ENCODE measurements at places on chromosomes 1 and 21.

DNA sequence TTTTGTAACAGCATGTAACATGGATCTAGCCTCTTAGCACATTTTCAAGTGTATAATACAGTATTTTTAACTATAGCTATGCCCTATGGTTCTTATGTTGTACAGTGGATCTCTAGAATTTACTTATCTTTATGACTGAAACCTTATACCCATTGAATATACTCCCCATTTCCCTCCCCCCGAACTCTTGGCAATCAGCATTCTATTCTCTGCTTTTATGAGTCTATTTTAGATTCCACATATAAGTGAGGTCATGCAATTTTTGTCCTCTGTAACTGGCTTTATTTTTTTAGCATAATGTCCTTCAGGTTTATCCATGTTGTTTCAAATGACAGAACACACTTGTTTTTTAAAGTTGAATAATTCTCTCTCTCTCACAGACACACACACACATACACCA lies 3.1 kb upstream of the GBP6 start:
- no peak for DNase-seq

DNA sequence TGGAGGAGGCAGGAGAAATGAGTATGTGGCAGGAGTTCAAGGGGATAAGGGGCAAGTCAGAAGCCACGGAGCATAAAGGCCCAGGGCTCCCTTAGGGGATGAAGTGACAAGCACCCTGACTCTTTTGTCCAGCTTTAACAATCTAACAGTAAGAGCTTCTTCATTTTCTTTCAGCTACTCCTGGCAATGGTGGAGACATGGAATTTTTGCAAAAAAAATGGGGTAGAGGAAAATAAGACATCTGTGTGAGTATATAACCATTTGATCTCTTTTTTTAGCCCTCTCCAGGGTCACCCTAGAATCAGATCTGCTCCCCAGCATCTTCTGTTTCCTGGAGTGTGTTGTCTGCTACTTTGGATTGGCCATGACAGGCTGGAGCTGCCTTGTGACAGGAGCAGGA lies 47.1 kb downstream of the ZNF697 start:
- no peak for DNase-seq

GRCh38 chr1:208235982-208236761 lies 8.0 kb downstream of the PLXNA2 start:
- no peak for DNase-seq

DNA sequence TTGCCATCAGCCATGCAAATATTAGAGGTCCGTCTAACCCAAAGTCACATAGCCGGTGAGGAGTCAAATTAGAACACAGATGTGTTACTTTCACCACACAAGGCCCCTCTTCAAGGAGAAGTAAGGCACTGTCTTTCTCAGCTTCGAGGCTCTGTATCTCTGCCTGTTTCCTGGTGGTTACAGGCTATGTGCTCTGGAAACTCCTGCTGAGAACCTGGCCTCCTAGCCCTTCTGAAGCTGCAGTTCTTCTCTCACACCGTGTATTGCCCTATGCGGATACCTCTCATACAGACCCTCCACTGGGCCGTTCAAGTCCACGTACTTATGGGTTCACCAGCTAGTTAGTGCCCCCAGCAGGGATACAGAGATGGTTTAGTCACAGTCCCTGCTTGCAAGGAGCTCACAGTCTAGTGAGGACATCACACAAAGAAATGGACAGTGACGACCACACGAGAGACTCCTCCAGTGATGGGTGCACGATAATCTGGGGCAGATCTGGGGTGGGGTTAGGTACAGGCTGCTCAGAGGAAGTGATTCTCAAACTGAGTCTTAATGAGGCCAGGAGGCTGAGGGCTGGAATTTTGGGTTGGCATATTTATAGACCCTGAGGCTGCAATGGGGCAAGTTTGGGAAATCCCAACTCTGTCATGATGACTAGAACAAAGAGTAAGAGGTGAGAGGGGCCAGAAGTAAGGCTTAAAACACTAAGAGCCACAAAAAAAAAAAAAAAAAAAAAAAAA lies 22.8 kb upstream of the ELOA start:
- no peak for DNase-seq

DNA sequence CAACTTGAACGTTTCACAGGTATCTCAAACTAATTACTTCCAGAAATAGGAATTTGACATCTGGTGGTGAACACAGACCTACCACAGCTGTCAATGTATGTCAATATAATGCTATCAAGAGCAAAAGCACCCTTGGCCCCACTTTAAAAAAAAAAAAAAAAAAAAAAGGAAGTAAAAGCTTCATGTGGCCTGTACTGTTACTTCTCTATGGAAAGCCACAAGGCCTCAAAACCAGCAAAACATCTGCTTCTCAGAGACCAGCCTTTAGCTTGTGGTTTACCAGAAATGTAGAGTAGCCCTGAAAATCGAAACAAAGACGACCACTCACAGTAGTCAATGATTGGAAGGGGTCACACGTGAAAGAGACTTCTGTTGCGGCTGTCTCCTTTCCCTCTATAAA lies 109.6 kb downstream of the SLC45A1 start:
- DNase-seq, result no peak

DNA sequence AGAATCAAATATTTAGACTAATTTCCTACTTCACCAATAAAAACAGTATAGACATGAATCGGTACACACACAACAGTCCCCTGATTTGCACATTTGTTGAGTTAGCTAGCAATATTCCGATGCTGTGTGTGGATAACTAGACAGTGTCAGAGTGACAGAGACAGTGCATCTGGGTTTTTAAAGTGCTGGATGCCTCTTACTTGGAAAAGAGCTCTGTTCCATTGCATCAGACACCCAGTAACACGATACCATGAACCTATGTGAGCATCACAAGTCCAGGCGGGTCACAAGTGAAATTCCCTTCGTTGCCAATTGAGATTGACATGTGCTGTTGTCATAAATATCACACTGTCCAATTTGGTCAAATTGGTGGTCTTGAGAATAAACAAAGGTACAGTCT lies 82.0 kb upstream of the ESRRG start:
- no peak for DNase-seq

- DNase-seq, result peak; percentile 78
Measured at GRCh38 chr21:33127154-33127867, 57.4 kb downstream of the OLIG1 start.

DNA sequence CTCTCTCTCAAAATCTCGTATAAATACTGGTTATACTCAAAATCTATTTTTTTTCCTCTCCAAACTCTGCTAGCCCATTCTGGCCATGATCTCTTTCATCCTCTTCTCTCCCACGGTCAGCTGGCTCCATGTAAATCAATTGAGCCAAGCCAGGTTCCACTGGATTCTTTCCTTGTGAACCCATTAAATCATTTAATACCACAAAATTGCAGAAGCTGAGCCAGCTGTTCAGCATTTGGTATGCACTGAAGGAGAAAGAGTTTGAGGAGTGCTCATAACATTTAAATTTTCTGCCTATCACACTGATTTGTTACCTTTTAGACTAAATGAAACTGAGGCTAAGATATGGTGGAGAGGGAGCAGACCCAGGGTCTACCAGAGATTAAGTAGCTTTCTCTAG lies 29.1 kb upstream of the TADA1 start:
- DNase-seq, result no peak

- peak; percentile 56 for DNase-seq
Measured at GRCh38 chr1:201636097-201636496, 97.2 kb downstream of the NAV1 start.

GRCh38 chr1:225921734-225922709 lies 2.0 kb downstream of the PYCR2 start:
- DNase-seq, result no peak

- no peak for DNase-seq
Measured at GRCh38 chr1:244296447-244296846, 155.3 kb downstream of the ADSS2 start.

- peak; percentile 66 for DNase-seq
Measured at GRCh38 chr1:57424231-57425027, 569 bp upstream of the DAB1 start.

- DNase-seq, result no peak
Measured at GRCh38 chr1:23169727-23170335, 1.2 kb upstream of the LUZP1 start.

- DNase-seq, result no peak
Measured at GRCh38 chr1:69827732-69828131, 260.0 kb downstream of the LRRC7 start.

GRCh38 chr1:165173409-165173808 lies 183.1 kb downstream of the LMX1A start:
- no peak for DNase-seq

DNA sequence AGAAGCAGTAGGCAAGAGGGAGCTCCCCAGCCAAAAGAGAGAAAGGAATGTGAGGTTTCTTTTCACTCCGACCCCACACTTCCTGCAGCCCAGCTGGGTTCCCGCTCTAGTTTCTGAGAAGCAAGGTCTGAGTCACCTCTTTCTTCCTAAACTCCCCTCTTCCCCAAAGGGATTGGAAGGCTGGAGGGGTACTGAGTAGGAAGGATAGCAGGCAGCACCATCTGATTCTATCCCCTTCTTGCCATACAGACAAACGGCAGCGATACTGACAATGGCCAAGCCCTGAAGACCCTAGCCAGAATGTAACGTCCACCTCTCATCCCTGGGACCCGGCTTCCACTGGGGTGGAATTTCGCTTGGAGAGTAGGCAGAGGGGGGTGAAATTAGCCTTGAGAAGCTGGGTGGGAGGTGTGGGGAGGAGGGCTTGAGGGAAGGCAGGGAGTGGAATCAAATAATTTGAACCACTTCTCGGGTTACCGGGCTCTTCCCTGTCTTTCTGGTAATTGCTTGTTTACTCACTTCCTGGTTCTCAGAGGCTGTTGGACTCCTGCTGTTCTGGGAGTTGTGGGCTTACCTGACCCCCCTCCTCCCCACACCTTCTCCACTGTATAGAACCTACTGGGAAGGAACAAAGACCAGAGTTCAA lies 13.2 kb downstream of the IER5 start:
- no peak for DNase-seq

DNA sequence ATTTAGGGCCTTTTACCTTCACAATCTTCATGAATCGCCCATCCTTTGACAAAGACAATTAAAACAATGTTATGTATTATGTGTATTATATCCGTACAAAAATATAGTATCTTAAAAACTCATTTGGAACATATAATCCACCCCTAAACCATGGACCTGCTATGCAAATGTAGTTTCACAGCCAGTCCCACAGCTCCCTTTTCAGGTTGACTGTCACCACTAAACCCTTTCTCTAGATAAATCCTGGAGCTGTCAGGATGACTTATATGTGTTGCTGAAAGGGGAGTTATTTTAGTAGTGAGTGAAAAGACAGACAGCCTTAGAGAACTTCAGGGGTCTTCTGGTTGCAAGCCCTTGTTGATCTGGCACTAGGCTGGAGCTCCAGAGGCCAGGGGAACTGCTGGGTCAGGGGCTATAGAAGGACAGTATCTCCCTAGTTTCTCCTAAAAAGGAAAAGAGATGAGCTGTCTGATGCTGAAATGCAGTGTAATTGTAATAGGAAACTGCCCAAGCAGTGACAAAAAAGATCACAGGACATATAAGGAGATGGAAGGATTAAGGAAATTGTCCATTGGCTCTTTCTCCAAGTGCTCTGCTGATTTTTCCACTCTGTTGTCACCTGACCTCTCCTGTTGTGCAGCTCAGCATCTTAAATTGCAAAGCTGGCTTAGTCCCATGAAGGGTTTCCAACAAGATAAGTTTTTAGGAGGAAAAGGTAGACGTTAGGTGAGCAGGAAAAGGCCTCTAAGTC lies 127.7 kb downstream of the S1PR1 start:
- DNase-seq, result no peak

DNA sequence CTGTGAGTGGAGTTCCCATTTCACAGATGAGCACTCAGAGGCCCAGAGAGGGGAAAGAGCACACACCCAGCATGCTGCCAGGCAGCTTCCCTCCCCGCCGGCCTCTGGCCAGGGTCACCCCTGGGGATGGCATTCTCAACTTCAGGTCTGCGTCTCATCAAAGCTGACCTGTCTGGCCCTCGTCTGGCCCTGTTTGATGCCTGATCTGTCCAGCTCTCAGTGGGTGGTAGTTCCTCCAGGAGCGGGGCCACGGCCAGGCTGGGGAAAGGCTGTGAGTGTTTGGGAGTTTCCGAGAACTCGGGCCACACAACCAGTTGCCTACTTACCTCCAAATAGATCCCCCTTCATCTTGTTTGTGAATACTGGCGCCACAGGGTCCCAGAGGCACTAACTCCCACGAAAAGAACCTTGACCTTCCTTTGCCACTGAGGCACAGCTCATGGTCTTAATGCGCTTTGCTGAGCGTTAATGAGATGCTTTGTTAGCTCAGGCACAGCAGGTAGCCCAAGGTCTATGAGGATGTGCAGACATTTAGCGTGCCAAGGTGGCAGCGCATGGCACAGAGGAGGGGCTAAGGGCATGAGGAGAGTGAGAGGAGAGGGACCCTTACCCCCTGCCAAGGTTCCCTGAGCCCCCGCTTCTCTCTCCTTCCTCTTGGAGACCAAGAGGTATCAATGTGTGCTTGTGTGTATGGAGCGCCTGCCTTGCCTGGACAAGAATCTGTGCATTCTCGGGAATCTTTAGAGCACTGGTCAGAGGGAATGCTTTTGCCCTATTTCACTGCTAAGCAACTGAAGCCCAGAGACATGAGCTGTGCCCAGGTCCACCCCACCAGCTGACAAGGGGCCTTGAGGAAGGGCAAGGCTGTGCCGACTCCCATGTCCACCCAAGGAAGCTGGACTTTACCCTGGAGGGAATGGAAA lies 61.2 kb downstream of the DISP3 start:
- no peak for DNase-seq

GRCh38 chr1:196486346-196486745 lies 121.9 kb downstream of the KCNT2 start:
- no peak for DNase-seq

- DNase-seq, result no peak
Measured at GRCh38 chr1:85824066-85824840, 116.0 kb upstream of the ZNHIT6 start.

DNA sequence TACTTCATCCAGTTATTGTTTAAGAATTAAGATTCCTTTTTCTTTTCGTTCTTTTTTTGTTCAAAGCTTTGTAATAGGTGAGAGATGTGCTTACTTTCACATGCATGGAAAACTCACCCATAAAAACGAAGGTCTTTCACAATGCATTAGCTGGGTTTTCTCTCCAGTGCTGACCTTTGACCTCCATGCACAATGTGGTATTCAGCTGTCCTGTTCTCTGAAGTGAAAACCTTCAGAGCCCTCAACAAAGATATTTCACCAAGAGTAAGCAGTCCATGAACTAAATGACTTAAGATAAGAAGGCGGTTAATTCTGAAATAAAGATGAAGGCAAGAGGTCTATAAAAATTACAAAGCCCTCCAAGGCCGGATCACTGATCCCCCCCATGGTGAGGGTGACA lies 77.1 kb upstream of the IPO9 start:
- peak; percentile 94 for DNase-seq

GRCh38 chr1:94092210-94092613 lies 28.7 kb downstream of the ABCA4 start:
- DNase-seq, result no peak

DNA sequence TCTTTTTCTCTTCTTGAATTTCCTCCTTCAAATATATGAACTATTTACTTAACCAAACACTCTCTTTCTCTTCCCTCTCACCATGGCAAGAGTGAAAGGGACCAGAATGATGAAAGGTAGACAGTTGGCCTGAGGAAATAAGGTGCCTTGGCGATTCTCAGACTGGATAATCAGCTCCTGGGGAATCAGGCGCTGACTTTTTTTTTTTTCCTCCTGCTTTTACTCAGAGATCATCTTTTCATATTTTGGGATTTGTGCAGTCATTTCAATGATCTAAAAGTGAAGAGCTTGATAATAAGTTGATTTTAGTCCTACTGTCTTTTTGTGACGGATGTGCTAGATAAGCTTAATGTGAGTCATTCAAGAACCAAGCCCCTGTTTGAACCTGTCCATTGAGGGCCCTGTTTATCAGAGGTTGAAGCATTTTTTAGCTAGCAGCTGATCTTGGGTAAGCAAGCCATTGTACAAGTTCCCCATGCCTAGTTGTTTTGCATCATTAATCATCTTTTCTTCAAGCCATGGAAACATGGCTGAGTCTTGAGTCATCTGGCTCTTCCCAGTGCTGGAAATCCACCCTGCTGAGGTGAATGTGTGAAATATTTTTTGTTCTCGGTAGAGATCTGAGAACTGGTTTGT lies 40.8 kb downstream of the ITSN1 start:
- no peak for DNase-seq

Measured in neuronal stem cell (in vitro differentiated cells).